Erythroblast (primary cell): ENCODE measurements at places on chromosomes 6 and 20.
A peak's percentile ranks its signal among the peaks of the same experiment; 100 is the strongest.

GRCh38 chr6:106181664-106182418 is 95.7 kb downstream of the PRDM1 start:
- peak; percentile 77 for DNase-seq

GRCh38 chr6:85865420-85866369 is 223.0 kb upstream of the SYNCRIP start:
- no peak for DNase-seq

DNA sequence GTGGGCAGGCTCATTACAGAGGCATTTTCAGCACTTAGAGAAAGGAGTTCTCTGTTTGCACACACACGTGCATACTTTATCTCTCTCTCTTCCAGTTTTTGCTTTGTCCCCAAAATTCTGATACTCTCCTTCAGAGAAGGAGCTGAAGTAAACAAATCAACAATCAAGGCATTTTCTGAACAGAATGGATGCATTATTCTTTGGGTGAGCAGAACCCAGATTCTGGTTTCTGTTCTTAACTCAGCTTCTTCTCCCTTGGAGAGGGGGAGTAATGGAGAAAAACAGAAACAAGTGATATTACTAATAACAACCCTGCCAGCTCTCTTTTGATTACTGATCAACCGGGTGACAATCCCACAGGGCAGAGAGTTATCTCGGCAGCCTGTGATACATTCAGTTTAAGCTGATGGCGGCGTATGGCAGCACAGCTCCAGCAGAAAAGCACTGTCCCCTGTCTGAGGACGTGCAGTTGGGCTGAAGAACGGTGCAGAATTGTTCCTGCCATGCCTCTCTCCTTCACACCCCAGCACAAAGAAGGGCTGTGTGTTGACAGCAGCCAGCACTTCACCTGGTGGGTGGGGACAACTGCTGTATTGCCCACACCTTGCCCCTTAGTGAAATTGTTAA is 47.3 kb upstream of the SASH1 start:
- DNase-seq = no peak

- no peak for DNase-seq
Observed at GRCh38 chr20:5928836-5929715, 21.3 kb downstream of the TRMT6 start.

- peak; percentile 17 for DNase-seq
Observed at GRCh38 chr6:83125425-83125824, 58.0 kb downstream of the DOP1A start.

- no peak for DNase-seq
Observed at GRCh38 chr6:166751051-166751595, 124.1 kb upstream of the RPS6KA2 start.

GRCh38 chr6:133969921-133970295 is 16.9 kb downstream of the TBPL1 start:
- peak; percentile 25 for DNase-seq

GRCh38 chr6:1230689-1231605 is 81.0 kb upstream of the FOXQ1 start:
- DNase-seq = no peak

GRCh38 chr6:39338397-39338796 is 15.9 kb upstream of the KCNK16 start:
- DNase-seq = no peak

DNA sequence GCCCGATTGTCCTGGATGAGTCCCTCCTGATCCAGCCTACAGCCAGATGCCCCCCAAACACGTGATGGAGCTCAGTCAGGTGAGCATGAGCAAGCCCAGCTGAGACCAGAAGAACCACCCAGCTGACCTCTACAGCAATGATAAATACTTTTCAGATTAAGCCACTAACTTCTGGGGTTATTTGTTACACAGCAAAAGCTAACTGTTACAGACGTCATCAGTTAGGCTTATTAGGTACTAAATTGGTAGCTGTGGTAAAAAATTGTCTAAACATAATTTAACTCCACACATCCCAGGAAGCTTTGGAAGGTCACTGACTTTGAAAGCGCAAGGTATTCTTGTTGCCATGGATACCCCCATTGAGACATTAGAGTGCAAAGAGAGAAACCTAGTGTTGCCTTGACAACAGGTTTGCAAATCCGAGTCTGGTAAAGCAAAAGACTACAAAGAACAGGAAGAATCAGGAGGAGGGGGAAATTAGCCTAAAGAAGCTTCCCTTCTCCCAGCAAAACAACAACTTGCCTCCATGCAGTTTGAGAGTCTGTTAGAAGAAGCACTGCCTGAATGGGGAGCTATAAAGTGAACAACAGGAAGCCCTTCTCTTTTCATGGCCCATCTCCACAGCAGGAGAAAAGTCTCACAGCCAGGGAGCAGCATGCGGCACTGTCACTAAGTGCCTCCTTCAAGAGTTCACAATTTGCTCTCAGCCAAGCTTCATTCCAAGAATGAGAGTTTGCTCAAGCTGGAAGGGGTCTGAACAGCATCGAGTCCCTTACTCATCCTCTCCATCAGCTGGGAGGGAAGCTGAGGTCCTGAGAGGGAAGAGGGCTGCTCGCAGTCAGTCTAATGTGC is 41.7 kb upstream of the ZNF831 start:
- no peak for DNase-seq

GRCh38 chr6:10174056-10174455 is 240.8 kb downstream of the TFAP2A start:
- DNase-seq = no peak

- no peak for DNase-seq
Observed at GRCh38 chr6:138245751-138246150, 27.5 kb upstream of the PBOV1 start.

GRCh38 chr20:44160133-44160532 is 26.9 kb downstream of the JPH2 start:
- DNase-seq = no peak

GRCh38 chr6:148878683-148879082 is 131.9 kb downstream of the UST start:
- DNase-seq = no peak

GRCh38 chr6:9485992-9486391 is 928.9 kb downstream of the TFAP2A start:
- DNase-seq = no peak

DNA sequence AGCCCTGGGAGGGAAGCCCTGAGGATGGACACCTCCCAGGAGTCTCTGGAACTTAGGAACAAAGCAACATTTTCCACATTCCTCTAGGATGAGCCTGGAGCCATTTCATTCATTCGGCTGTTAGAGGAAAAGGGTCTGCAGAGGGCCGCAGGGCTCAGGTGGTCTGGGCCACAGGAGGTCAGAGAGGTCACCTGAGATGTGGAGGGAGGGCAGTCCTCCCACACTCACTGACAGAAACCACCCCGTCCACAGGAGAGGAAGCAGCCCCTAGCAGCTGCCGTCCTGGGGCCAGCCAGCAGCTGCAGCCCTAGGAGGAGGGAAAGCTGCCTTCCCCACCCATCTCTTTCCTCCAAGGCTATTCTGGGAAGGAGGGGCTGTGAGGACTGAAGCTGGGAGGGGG is 207.0 kb downstream of the CDC5L start:
- DNase-seq = no peak

GRCh38 chr6:30152910-30153610 is 8.0 kb downstream of the TRIM10 start:
- no peak for DNase-seq

DNA sequence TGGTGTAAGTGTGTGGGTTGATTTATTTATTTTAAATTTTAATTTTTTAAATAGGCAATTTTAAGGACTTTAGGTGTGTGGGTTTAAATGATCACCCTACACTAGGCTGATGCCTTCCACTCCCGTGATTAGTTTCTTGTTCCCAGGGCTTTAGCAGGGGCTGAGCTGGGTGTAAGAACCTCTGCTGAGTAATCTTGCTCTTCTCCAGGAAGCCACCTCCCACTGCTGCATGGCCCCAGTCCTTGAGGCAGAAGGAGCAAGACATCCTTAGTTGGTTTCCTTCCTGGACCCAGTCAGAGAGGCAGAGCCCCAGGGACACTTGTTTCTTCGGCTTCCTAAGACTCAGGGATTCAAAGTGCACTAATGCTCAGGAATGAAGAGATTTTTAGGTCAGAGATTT is 19.8 kb upstream of the CDC5L start:
- DNase-seq = no peak

DNA sequence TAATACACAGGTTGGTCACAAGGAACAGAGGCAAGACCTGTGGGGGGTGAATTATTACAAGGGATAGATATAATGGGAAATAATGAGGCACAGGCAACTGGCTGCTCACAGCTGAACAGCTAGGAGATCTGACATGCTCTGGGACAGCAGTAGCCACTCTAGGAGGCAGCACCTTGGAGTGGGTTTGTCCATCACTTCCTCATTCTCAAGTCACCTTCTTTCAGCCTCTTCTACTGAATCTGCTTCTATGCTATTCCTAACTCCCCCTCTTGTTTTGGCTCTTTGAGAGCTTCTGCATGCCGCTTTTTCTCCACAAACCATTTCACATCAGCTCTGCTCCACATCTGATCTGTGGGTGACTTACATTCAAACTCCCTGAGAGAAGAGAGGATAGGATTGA is 345.5 kb upstream of the MAP3K7 start:
- DNase-seq = no peak

DNA sequence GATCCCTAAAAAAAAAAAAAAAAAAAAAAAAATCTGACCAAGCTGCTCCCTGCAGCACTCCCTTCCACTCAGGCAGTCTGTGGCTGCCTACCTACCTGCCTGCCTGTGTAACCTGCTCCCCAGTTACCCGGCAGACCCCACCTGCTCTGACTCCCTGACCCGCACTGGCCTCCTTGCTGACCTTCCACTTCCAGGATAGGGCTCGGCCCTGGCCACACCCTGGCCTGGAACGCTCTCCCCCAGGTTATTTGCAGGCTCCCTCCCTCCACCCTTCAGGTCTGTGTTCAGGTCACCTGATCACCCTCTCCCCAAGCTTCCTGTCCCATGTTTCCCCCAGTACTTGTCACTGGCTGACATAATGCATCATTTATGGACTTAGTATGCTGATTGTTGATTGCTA is 134.3 kb downstream of the SLC23A2 start:
- DNase-seq = no peak

GRCh38 chr6:112116221-112116620 is 28.8 kb downstream of the FAM229B start:
- no peak for DNase-seq

DNA sequence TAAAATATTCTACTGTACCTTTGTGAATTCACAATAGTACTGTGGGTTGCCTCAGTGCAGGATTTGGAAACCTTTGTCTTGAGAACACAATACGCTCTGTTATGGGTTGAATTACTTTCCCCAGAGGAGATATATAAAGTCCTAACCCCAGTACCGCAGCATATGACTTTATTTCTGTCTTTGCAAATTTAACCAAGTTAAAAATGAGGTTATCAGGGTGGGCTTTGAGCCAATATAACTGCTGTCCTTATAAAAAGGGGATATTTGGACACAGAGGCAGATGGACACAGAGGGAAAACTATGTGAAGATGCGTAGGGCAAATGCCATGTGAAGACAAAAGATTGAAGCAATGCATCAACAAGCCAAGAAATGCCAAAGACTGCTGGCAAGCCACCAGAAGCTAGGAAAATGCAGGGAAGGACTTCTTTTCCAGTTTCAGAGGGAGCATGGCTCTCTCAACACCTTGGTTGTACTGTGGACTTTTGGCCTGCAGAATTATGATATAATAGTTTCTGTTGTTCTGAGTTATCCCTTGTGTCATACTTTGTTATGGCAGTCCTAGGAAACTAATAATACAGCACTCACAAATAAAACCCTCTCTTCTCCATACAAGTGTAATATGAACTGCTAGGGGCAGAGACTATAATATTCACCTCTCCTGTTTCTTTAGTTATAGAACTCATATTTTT is 292.6 kb upstream of the SPTLC3 start:
- no peak for DNase-seq

- no peak for DNase-seq
Observed at GRCh38 chr20:2800521-2801285, at the start of gene CPXM1. Gene CPXM1 (minus strand): TSS chr20:2800627. CDS start chr20:2800572, 55 bp downstream.

- DNase-seq = no peak
Observed at GRCh38 chr6:112176175-112176574, 78.2 kb downstream of the LAMA4 start.

- no peak for DNase-seq
Observed at GRCh38 chr6:142954844-142955243, 9.9 kb upstream of the HIVEP2 start.

- DNase-seq = peak; percentile 39
Observed at GRCh38 chr6:53679446-53679933, 13.9 kb upstream of the KLHL31 start.
